ENCODE measurements at places on chromosomes 1 and 21. TPM values are rescaled to one million over a fixed set of nuclear protein-coding genes. Genes with fewer than 3 reads are reported as not detected.

BSND gene
- total RNA-seq, result 0.14 TPM

RGS1 gene
- 187 TPM for total RNA-seq

CDC42BPA gene
- 3.9 TPM for total RNA-seq

DNA sequence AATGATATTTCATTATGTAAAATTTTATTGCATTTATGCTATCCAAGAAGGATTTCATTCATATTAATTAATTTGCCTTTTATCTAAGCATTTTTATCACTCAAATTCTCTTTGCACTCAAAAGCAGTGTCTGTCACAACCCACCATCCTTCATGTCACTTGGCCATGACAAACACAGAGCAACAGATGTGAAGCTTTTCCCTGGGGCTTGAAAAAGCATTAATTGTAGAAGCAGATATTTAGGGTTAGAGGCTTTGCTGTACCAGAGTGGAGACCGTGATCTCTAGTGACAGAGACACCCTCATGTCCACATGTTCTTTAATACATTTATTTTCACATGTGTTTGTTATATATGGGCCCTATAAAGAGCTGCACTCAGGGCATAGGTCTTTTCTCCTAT lies 230.5 kb downstream of the SPATA17 start:
- no peaks in the 10 kb centered on the region for H3K36me3 ChIP-seq
- H3K4me3 ChIP-seq, result no peak overlapping the region
- no peak overlapping the region for H3K27ac ChIP-seq
- H3K4me1 ChIP-seq, result no peaks in the 10 kb centered on the region
- H3K27me3 ChIP-seq, result no peaks in the 10 kb centered on the region

DNA sequence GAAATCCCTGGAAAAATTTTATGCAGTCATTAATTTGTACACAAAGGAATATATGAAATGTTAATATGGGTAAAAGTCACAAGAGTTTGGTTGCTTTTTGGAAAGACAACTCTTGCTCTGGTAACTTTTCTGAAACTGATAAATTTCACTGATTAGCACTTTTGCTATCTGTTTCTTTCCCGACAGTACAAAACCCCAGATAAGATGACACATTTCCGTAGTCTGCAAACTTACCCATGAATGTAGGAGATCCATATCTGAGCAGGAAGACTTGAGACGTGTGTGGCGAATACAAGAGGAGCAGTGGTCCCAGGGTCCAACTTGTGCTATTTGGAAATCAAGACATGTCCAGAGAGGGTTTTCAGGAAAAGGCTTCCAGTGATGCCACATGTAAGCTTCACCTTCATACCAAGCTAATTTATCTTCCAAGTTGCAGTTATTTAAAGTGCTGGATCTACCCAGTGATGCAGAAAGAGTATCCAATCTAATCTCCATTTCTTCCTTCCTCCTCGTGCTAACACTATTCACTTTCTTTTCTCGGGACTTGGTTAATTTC lies 35.9 kb upstream of the SAMSN1 start:
- H3K27me3 ChIP-seq, result no peaks in the 10 kb centered on the region
- no peaks in the 10 kb centered on the region for H3K4me1 ChIP-seq
- no peak overlapping the region for H3K27ac ChIP-seq

DNA sequence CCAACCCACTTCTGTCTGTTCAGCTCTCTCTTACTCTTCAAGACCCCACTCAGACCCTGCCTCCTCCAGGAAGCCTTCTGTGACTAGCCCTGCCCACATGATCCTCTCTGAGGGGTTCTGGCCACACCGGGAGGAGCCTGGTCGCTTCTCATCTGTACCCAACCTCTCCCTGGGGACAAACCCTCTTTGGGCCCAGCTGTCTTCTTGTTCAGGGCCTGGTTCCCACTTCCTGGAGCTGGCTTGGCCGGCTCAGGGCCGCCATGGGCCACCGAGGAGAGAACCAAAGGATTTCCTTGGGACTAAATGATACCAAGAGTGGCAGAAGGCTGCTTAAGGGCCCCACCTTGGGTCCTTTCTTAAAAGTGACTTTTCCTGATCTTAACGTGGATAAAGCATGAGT lies 124.7 kb upstream of the ZBTB40 start:
- H3K4me1 ChIP-seq, result no peaks in the 10 kb centered on the region
- H3K27me3 ChIP-seq, result no peaks in the 10 kb centered on the region
- no peak overlapping the region for H3K27ac ChIP-seq
- DNase-seq, result no peak

- no peaks in the 10 kb centered on the region for H3K36me3 ChIP-seq
- H3K27me3 ChIP-seq, result no peaks in the 10 kb centered on the region
- H3K27ac ChIP-seq, result no peak overlapping the region
- H3K4me3 ChIP-seq, result no peak overlapping the region
- DNase-seq, result no peak
- no peaks in the 10 kb centered on the region for H3K4me1 ChIP-seq
Observed at GRCh38 chr1:200323856-200324400, 85.9 kb downstream of the ZNF281 start.

DNA sequence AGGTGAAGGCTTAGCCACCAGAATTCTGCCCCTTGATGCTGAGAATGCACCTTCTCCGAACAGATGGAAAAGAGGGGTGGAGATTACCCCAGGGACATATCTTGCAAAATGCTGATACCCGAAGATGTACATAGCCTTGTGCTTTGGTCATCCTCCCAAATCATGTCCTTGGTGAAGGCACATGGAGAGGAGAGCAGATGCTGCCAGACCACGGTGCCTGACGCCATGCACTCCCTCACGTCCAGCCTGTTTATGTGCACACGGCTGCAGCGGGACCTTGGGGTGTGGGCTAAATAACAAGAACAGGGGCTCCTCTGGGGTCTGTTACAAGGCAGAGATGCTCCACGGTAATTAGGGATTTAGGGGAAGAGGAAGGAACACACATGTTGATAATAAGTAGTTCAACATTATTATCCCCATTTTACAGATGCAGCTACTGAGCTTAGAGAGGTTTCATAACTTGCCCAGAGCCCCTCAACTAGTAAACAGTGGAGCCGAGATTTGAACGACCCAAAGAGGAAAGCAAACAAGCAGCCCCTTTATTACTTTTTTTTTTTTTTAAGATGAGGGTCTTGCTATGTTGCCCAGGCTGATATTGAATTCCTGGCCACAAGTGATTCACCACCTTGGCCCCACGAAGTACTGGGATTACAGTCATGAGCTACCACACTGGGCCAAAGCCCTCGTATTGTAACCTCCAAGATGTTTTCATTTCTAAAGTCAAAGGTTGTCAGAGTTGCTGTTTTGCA lies 12.9 kb downstream of the EPHX1 start:
- DNase-seq, result no peak
- peaks cover 18% of the 10 kb centered on the region for H3K4me1 ChIP-seq
- no peak overlapping the region for H3K4me3 ChIP-seq

DNA sequence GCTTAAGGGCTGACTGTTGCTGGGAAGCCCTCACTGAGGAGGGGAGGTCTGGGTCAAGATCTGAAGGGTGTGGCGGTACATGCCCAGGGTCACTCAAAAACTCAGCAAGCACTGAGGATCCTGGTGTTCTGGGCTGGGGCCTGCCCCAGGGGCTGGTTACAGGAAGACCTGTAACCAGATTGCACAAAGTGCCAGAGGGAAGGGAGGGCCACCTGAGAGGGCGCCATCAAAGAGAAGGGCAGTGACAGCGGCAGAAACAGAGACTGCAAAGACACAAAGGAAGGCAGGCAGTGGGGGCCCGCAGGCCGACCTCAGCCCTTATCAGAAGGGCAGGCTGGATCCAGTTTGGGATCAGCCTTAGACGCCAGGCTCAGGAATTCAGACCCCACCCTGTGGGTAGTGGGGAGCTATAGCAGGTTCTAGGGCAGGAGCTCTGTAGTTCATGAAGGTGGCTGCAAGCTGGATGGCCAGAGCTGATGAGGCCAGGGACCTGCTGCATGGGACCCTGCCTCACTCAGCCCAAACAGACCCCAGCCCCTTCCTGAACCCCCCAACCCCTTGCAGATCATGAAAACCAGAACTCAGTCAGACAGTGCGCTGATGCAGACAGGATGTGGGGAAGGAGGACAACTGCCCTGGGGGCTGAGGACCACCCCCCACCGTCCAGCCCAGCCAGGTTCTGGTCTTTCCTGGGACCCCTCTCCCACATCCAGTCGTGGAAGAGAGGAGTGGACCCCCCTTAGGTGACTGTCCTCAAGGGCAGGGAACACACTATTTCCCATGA lies 3.9 kb downstream of the SH2D5 start:
- H3K36me3 ChIP-seq, result no peaks in the 10 kb centered on the region
- H3K27me3 ChIP-seq, result peaks cover 34% of the 10 kb centered on the region
- H3K27ac ChIP-seq, result no peak overlapping the region
- H3K4me1 ChIP-seq, result peaks cover 20% of the 10 kb centered on the region
- no peak for DNase-seq
- no peak overlapping the region for H3K4me3 ChIP-seq

- no peaks in the 10 kb centered on the region for H3K36me3 ChIP-seq
- no peak overlapping the region for H3K4me3 ChIP-seq
- H3K27me3 ChIP-seq, result peaks cover 27% of the 10 kb centered on the region
- H3K27ac ChIP-seq, result no peak overlapping the region
- no peak for DNase-seq
Observed at GRCh38 chr1:65791396-65791795, 1.3 kb upstream of the PDE4B start.

DNA sequence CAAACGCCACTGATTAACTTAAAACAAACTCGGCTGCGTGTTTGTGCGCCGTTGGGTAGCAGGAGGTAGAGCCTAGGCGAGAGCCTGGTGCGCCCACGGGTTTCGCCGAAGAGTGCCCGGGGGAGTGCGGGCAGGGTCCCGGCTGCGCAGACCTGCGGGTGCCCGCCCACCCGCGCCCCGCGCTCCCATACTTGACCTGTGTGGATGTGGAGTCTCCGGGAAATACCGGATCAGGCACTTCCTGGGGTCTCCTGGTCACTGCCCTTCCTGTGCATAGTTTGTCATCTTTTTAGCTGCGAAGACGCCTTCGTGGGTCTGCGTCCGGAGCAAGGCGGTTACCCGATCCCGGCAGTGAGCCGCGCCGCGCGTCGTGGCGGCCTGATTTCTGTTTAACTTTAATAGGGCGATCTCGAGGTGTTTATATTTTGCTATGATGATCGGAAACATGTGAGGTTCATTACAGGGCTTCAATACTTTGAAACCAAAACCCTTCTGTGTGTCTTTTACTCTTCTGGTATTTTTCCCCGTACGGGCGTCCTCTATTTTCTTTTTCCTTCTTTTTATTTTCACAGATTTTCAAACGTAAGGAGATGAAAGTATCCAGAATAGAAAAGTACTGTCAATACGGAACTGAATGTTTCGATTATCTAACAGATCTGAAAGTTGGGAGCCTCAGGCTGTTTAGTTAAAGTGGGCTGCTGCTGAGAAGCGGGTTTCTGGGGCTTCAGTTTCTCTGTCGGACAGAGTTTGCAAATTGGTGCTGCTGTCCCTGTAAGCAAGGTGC lies 15.2 kb downstream of the NR5A2 start:
- peaks cover 93% of the 10 kb centered on the region for H3K27me3 ChIP-seq
- no peaks in the 10 kb centered on the region for H3K4me1 ChIP-seq
- no peak for DNase-seq
- no peaks in the 10 kb centered on the region for H3K36me3 ChIP-seq
- H3K27ac ChIP-seq, result no peak overlapping the region
- H3K4me3 ChIP-seq, result no peak overlapping the region

- H3K36me3 ChIP-seq, result peaks cover 6% of the 10 kb centered on the region
- no peak overlapping the region for H3K27ac ChIP-seq
- no peak for DNase-seq
- no peaks in the 10 kb centered on the region for H3K27me3 ChIP-seq
- H3K4me3 ChIP-seq, result no peak overlapping the region
Observed at GRCh38 chr1:42680055-42680454, 2.2 kb upstream of the YBX1 start.

DNA sequence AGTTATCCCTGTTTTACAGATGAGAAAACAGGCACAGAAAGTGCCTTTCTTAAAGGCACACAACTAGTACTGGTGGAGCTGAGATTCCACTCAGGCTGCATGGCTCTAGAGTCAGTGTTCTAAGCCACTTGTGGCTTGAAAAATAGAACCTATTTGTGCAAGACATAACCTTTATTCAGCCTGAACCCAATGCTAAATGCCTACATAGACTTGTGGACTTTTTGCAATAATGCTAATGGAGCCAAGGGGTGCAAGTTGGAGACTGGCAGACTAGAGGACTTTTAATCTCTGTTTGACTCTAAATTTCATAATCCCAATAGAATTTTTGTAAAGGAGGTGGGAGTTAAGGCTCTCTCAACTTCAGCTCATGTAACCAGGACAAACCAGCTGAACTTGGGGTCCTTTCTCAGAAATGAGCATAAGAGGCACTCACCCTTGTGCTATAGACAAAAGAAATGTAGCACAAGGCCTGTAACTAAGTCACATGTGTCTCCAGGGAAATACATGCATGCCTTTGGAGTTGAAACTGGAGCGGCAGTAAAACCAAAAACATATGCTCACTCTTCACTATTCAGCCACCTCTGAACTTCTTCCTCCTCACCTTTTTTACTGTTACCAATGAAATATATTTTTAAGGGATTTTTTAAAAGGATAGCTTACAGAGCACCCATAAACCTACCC lies 43.0 kb upstream of the AK4 start:
- no peaks in the 10 kb centered on the region for H3K36me3 ChIP-seq
- no peaks in the 10 kb centered on the region for H3K4me1 ChIP-seq
- no peak for DNase-seq
- H3K27me3 ChIP-seq, result no peaks in the 10 kb centered on the region

- no peaks in the 10 kb centered on the region for H3K4me1 ChIP-seq
- no peak for DNase-seq
- no peak overlapping the region for H3K4me3 ChIP-seq
- no peaks in the 10 kb centered on the region for H3K36me3 ChIP-seq
- no peak overlapping the region for H3K27ac ChIP-seq
Observed at GRCh38 chr1:203570805-203571204, 55.8 kb upstream of the ATP2B4 start.

- no peak overlapping the region for H3K4me3 ChIP-seq
- H3K27ac ChIP-seq, result no peak overlapping the region
- DNase-seq, result no peak
Observed at GRCh38 chr1:34054920-34055319, 110.1 kb downstream of the CSMD2 start.
